ENCODE measurements at places on chromosomes 6 and 20.

GRCh38 chr20:63009988-63010769 lies 3.4 kb upstream of the BHLHE23 start:
- H3K4me1 ChIP-seq = peaks cover 23% of the 10 kb centered on the region
- peaks cover 58% of the 10 kb centered on the region for H3K27me3 ChIP-seq
- H3K36me3 ChIP-seq = peaks cover 9% of the 10 kb centered on the region

DNA sequence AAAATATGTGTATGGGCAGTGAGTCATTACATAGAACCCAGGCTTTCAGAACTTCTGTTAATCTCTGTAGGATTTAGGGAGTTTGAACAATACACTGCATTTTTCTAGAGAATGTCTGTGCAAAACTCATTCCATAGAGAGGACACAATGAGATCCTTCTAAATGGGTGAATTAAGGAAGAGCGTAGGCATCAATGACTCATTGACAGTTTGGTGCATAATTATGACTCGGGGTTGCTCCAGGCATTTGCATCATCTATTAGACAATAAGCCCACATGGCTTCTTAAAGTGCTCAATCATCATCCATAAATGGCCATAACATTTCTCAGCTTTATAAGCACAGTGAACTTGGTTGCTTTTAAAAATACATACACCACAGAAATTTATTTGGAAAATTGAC lies 625.5 kb downstream of the CDH26 start:
- H3K36me3 ChIP-seq = no peaks in the 10 kb centered on the region
- H3K4me3 ChIP-seq = no peak overlapping the region
- H3K27me3 ChIP-seq = no peaks in the 10 kb centered on the region
- no peak for DNase-seq
- H3K4me1 ChIP-seq = no peaks in the 10 kb centered on the region

DNA sequence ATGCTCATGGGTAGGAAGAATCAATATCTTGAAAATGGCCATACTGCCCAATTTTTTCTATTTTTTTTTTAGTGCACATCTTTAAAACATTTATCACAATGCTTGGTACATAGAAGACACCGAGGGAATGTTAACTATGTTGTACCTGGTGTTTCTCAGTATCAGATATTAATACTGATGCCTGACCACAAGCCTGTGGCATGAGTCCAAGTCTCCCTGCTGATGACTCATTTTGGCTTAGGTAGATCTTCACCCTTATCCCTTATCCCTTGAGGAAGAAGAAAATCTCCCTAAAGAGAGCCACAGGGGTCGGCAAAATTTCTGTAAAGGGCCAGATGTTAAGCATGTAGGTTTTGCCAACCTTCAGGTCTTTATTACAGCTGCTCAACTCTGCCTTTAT lies 14.5 kb downstream of the CD109 start:
- DNase-seq = no peak
- peaks cover 25% of the 10 kb centered on the region for H3K4me1 ChIP-seq
- no peaks in the 10 kb centered on the region for H3K27me3 ChIP-seq
- no peak overlapping the region for H3K4me3 ChIP-seq
- no peak overlapping the region for H3K27ac ChIP-seq
- H3K36me3 ChIP-seq = no peaks in the 10 kb centered on the region

- H3K36me3 ChIP-seq = peaks cover 1% of the 10 kb centered on the region
- no peaks in the 10 kb centered on the region for H3K27me3 ChIP-seq
- no peak overlapping the region for H3K4me3 ChIP-seq
- H3K27ac ChIP-seq = no peak overlapping the region
- DNase-seq = no peak
Observed at GRCh38 chr20:9441948-9442347, 72.4 kb upstream of the LAMP5 start.

- DNase-seq = no peak
- H3K4me1 ChIP-seq = no peaks in the 10 kb centered on the region
- H3K4me3 ChIP-seq = no peak overlapping the region
- H3K27me3 ChIP-seq = peaks cover 5% of the 10 kb centered on the region
- H3K27ac ChIP-seq = no peak overlapping the region
- H3K36me3 ChIP-seq = no peaks in the 10 kb centered on the region
Observed at GRCh38 chr20:7843613-7844012, 96.6 kb downstream of the HAO1 start.

DNA sequence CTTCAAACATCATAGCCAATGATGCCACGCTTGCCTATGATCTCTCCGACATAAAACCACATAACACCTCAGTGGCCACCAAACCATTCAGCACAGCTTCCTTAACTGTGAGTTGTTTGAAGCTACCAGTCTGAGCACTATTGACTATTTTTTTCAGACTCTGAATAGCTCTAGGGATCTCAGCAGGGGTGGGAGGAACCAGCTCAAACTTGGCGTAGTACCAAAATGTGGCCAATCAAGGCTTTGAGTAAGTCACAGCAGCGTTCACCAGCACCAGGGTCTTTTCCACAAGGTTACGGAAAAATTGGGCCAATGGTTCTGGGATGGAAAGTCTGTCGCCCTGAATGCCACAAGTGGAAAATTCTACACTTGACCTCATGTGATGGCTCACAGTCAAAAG lies 70.6 kb downstream of the SMPDL3A start:
- no peak for DNase-seq
- H3K4me1 ChIP-seq = no peaks in the 10 kb centered on the region
- H3K4me3 ChIP-seq = no peak overlapping the region
- H3K27me3 ChIP-seq = no peaks in the 10 kb centered on the region

DNA sequence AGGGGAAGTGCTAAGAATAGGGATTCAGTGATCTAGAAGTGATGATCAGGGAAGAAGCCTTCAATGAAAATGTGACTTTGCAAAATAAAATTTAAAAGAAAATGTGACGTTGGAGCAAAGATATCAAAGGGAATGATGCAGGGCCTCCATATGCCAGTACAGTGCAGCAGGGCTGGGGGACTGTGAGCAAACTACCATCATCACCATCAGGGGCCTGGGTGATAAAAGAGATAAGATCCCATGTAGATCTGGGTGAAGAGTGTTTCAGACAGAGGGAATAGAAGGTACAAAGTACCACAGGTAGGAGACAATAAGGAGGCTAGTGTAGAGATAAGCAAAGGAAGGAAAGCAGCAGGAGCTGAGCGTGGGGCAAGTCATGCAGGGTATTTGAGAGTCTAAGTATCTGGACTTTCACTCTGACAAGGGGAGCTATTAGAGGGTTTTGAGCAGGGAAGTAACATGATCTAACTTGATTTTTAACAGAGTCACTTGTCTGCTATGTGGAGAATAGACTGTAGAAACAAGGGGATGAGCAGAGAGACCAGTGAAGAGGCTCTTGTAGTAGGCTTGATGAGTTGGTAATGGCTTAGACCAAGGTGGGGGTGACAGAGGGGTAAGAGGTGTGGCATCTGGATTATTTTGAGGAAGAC lies 295.6 kb downstream of the ZFAND3 start:
- DNase-seq = no peak

DNA sequence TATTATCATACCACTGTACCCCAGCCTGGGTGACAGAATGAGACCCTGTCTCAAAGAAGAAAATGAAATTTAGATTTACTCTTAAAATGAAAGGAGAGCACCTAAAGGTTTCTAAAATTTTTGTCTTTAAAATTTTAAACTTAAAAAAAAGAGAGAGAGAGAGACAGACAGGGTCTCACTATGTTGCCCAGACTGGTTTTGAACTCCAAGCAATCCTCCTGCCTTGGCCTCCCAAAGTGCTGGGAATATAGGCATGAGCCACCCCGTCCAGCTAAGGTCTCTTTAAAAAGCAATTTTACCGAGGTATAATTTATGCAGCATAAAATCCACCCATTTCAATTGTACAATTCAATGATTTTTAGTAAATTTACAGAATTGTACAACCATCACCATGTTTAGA lies 33.2 kb downstream of the ILRUN start:
- H3K27me3 ChIP-seq = no peaks in the 10 kb centered on the region
- peak overlapping the region; percentile 9 for H3K4me3 ChIP-seq
- no peak for DNase-seq
- peaks cover 59% of the 10 kb centered on the region for H3K4me1 ChIP-seq

Measured in activated T-cell treated with anti-CD3 and anti-CD28 coated beads, Interleukin-2, amount 50 U/mL, for 72 hours (primary cell).